ENCODE measurements at places on chromosomes 11 and 22.

- DNase-seq = no peak
Observed at GRCh38 chr22:44754998-44755397, 2.6 kb downstream of the ARHGAP8 start.

GRCh38 chr11:104286129-104286528, 122.2 kb upstream of the PDGFD start:
- no peak for DNase-seq

GRCh38 chr22:47146941-47147340, 384.5 kb downstream of the TBC1D22A start:
- DNase-seq = no peak

DNA sequence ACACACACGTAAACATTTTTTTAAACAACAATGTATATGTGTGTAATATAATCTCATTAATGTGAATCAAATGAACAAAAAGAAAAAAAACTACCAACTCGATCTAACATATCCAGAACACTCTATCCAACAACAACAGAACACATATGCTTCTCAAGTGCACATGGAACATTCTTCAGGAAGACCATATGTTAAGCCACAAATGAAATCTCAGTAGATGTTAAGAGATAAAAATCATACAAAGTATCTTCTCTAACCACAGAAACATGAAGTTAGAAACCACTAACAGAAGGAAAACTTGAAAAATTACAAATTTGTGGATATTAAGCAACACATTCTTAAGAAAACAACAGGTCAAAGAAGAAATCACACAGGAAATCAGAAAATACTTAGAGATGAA, 25.5 kb upstream of the TMEM45B start:
- no peak for DNase-seq

- DNase-seq = no peak
Observed at GRCh38 chr11:120413480-120413879, 77.3 kb downstream of the ARHGEF12 start.

- DNase-seq = no peak
Observed at GRCh38 chr11:100703801-100704575, 16.9 kb downstream of the ARHGAP42 start.

DNA sequence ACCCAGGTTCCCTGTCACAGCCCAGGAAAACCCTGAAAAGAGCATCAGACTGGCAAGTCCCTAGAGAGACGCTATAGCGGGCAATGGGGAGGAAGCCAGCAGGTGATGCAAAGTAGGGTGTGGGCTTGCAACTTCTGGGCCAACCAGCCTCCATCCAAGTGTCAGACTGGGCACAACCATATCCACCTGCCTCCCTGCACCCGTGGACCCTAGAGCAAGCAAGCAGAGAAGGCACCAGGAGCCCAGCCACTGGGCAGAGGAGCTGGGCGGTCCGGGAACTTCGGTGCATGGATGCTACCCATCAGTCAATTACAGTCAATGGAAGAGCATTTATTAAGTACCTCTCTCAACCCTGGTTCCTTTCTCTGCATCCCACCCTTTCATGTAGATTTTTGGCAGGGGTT, 2.8 kb downstream of the NECTIN1 start:
- DNase-seq = no peak

DNA sequence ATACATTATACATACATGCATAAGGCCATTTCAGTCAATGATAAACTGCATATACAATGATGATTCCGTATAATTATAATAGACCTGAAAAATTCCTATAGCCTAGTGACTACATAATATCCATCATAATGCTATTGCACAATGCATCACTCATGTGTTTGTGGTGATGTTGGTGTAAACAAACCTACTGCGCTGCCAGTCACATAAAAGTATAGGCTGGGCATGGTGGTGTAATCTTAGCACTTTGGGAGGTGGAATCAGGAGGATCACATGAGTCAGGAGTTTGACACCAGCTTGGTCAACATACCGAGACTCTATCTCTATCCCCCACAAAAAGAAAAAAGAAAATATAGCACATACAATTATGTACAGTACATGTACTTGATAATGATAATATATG, 163.7 kb upstream of the DDI1 start:
- DNase-seq = no peak

DNA sequence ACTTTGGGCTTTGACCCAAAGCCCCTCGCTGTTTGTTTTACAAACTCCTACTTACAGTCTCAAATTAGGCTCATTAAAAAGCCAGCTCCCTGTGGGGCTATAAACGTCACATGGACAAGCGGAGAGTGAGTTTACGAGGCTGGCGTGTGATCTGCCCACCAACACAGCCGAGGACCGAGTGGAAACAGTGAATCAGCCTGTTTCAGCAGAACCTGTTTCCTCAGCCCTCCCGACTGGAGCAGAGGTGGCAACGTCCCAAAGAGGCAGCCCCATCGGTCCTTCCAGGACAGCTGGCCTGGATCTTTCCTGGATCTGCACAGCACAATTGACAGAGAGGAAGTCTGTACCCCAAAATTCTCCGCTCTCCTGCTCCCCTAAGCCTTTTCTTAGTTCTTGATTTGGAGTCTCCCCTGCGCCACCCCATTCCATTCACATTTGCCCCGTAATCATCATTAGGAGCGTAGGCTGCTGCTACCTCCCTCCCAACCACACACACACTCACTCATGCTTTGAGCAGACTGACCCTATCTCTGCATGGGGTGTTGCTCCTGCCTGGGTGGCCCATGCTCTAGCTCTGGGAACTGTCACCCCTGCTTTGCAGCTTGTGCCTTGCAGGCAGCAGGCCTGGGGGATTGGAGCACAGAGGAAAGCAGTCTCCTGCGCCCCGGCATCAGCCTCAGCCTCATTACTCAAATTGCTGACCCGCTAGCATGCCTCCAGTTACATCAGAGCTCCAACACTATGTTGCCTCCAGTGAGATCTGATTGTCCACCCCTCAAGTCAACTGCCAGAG, 117.8 kb downstream of the NAT10 start:
- DNase-seq = peak; percentile 59

DNA sequence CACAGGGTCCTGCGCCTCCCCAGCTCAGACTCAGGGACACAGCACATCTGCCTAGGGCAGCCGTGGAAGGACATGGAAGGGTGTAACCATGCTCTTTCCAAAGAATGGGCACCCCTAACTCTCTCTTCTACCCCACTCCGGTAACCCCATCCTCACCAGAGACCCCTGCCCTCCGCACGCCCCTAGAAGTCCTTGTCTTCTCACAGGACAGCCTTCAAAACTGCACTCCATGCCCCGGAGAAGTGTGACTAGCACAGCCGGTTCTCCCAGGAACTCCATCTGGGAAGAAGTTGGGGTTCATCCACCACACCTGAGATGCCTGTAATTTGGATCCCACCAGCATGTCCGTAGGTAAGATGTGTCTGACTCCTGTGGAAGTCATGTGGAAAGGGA, 25.0 kb downstream of the P2RY2 start:
- no peak for DNase-seq

- DNase-seq = no peak
Observed at GRCh38 chr11:118211006-118211405, 13.8 kb downstream of the JAML start.

DNA sequence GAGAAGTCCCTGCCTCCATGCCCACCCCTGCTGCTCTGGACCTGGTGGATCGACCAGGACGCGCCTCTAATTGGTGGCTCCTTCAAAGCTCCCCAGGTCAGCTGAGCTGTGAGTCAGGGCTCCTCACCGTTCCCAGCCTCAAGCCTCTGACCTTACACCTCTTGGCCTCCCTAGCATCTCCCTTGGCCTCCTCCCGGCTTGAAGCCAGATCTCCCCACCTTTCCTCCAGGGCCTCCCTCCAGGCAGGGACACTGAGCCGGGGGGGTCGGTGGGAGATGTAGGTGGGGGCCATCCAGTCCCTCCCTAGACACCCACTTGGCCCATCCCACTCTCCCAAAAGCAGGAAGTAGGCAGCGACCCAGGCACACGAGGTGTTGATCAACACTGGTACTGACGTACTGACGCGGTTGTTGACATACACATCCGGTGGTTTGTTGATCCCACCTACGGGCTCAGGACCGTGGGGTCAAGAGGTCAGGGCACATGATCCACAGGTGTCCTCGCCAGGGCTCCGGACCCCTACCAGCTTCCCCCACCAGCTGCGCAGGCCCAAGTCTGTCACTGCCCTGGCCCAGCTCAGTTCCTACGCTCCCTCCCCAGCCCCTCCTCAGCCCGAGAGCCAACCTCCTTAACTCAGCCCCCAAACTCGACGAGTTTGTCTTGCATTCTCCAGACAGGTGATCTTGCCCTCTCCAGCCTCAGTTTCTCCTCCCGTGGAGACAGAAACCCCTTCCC, 802 bp downstream of the ATG2A start:
- no peak for DNase-seq

GRCh38 chr22:46844606-46845210, 82.3 kb downstream of the TBC1D22A start:
- no peak for DNase-seq

DNA sequence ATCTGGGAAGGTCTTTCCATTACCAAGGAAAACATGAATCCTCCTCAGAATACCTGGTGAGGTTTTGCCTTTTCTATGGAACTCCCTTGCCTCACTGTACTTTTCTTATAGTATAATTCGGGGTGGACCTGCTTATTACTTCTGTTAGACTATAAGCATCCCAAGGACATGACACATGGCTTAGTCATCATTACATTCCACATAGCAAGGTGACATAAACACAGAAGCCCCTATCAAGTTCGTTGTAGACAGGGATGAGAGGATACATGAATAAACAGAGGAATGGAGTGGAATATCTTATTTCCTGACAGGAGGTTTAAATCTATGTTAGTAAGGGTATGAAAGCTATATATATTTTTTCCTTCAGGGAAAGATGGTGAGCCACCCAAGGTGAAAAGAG, 532.2 kb upstream of the CCDC90B start:
- no peak for DNase-seq

- DNase-seq = no peak
Observed at GRCh38 chr11:64095273-64095817, 59.6 kb downstream of the FLRT1 start.

DNA sequence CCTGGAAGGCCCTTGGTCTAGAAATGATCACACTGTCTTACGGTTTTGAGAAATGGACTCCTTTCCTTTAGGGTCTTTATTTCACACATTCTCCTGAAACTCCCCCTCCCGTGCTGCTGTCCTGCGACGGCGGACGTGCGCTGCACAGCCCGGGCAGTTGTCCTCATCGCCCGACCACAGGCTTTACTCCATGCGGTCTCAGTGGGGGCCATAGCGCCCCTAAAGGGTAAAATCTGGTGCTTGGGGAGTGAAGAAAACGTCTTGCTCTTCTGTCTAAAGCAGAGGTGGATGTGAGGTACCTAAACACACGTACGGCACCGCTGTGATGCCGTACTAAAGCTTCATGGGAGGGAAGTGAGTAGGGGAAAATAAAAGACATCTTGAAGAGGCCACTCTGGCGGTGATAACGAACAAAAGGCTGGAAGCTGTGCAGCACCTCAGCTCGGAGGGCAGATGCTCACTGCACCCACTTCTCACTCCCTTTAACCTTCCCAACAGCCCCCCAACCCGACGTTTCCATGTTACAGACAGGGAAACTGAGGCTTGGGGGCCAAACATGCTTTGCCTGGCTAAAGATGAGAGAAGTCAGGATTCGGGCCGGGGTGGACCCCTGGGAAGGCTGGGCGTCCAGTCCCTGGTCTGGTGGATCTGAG, 22.6 kb downstream of the MPPED1 start:
- DNase-seq = no peak

DNA sequence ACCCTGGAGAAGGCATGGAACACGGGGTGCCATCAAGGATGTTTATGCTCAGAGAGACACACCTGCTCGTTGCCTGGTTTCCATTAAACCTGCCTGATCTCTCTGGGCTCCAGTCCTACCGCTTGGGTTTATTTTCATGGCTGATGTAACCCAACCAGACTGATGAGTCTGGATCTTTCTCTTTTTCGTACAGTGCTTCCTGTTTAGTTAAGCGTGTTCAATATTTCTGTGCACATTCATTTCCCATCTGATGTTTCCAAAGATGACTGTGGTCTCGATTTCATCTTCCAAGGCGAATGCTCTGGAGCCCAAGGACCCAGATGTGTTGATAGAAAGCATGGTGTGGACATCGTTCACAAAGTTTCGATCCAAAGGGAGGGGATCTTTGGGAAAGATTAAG, 84.3 kb downstream of the SNX19 start:
- DNase-seq = no peak

GRCh38 chr11:10727146-10727851, 23.7 kb upstream of the CTR9 start:
- DNase-seq = no peak

DNA sequence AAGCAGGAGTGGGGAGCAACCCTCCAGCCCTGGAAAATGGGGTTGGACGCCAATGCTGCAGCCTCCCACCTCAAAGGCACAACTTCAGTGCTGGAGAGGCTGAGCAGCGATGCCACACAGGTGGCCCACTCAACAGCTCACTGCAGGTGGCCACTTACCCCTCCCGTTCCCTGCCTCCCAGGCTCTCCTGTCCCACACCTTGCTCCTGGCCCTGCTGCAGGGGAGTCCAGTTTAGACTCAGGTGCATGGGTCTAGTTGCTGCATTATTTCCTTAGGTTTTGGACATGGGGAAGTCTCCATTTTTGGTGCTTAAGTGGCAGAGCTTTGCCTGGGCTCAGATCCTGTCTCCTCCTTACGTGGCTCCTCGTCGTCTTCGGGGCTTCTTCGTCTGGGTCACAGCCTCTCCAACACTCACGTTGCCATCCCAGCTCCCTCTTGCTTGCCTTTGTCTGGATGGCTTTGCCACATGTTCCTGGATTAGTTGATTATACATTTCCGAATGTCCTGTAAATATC, 898.3 kb downstream of the BRD1 start:
- no peak for DNase-seq

DNA sequence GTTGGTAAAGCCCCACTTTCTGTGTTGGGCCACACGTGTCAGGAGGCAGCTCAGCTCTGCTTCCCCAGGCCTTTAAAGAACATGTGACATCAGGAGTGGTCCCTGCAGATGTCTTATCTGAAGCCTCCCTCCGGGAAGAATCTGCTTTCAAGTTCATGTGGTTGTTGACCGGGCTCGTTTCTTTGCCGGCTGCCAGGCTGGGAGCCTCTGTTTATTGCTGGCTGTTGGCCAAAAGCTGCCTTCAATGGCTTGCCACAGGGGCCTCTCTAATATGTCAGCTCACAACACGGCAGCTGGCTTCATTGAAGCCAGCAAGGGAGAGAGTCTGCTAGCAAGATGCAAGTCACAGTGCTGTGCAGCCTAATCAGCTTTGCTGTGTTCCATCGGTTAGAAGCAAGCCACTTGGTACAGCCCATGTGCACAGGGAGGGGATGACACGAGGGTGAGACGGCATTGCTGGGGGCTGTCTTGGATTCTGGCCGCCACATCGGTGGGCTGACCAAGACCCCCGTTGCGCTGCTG, 14.6 kb downstream of the MRGPRF start:
- no peak for DNase-seq

GRCh38 chr11:83127310-83127637, 29.7 kb upstream of the PCF11 start:
- DNase-seq = no peak

- no peak for DNase-seq
Observed at GRCh38 chr11:48094643-48095339, 114.4 kb downstream of the PTPRJ start.

- DNase-seq = no peak
Observed at GRCh38 chr11:122258446-122259194, 142.6 kb upstream of the BLID start.

Data from right kidney (tissue), 9 donors.